Activated CD4-positive, alpha-beta memory T cell treated with anti-CD3 and anti-CD28 coated beads, Interleukin-2, amount 10 ng/mL, durations not matched to agents 7 days and 5 days (primary cell): ENCODE measurements at places on chromosomes 12 and 14. TPM values are rescaled to one million over a fixed set of nuclear protein-coding genes. Genes with fewer than 3 reads are reported as not detected.

Gene RHNO1
- 65.3 TPM for total RNA-seq

Gene B4GALNT1
- total RNA-seq = 1.8 TPM

Gene SLC5A8
- total RNA-seq = not detected

Gene ADAM21
- total RNA-seq = not detected

Gene SYNDIG1L
- not detected for total RNA-seq

Gene ESRRB
- total RNA-seq = 0.10 TPM

Gene CATSPERB
- 2.5 TPM for total RNA-seq

DNA sequence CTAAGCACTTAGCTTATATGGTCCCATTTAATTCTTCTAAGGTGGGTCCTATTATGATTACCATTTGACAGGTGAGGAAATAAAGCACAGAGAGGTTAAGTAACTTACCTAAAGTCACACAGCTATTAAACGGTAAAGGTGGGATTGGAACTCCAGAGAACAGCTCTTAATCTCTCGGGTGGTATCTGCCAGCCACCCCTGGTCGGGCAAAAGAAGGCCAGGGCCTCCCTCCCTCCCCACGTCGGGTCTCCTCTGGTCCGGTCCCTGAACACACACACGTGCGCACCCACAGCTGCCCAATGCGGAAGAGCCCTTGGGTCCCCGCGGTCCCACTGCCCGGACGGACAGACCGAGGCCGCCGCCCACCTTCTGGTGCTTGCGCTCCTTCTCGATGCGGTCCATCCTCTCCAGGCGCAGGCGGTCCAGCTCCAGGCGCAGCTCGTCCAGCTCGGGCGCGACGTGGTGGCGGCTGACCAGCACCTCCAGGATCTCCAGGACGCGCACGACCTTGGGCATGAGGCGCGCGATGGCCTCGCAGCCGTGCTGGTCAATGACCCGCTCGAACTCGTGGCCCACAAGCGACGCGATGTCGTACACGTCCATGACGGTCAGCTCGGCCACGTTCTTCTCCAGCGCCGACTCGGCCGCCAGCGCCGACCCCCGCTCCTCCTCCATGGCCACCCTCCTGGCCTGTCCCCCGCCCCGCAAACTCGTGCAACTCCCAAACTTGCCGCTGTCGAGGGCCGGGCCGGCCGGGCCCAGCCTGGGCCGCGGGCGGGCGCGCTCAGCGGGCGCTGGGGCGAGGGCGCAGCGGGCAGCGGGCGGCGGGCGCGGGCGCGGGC, 490 bp downstream of the RILPL1 start:
- DNase-seq = peak; percentile 21

DNA sequence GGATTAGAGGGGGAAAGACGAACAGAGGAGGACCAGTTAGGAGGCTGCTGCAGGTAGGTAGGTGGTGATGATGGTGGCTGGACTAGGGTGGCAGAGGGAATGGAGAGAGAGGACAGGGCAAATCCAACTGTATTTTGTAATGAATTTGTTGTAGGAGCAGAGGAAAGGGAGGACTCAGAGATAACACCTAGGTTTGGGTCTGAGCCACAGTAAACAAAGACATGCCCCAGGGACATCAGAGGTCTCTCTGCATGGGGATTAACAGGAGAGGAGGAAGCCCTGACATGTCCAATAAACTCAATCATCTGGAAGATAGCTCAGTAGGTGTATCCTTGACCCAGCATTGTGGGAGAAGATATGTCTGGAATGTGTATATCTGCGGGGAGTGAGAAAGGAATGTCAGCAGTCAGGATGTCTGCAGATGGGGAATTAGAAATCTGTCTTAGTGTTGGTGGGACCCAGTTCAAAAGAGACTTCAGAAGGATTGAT, 4.7 kb upstream of the SLC48A1 start:
- no peak for DNase-seq

- no peak for DNase-seq
Observed at GRCh38 chr12:65638324-65638723, 186.0 kb upstream of the HMGA2 start.

DNA sequence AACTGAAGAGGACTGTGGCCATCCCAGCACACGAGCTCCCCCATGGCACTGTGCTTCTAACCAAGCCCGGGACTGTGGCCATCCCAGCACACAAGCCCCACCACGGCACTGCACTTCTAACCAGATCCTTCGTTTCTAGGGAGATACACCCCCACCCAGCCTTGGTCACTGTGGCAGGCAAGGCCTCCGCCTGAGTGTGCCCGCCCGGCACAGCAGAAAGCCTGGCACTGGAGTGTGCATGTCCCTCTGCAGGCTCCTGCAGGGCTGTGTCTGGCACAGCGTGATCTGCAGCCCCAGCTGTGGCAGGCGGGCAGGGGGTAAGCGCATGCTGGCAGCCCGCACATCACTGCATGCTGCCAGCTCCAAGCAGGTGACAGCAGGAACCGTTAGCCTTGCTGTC, 49.8 kb downstream of the CCDC85C start:
- DNase-seq = no peak

DNA sequence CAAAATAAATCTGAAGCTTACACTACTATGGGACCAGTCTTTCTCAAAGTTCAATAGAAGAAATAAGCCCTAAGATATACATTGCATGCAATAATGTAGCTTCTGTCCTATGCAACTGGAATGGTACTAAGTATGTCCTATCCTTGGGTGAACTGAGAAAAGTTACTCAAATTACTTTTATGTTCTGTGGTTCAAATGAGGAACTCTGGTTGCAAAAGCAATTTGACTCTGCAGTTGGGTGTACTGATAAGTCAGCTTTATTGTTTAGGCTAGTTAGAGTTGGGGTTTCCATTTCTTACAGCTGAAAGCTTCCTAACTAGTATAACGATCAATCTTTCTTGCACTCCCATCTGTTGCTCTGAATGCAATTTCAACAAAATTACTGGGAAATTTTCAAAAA, 29.2 kb downstream of the GPR135 start:
- no peak for DNase-seq

DNA sequence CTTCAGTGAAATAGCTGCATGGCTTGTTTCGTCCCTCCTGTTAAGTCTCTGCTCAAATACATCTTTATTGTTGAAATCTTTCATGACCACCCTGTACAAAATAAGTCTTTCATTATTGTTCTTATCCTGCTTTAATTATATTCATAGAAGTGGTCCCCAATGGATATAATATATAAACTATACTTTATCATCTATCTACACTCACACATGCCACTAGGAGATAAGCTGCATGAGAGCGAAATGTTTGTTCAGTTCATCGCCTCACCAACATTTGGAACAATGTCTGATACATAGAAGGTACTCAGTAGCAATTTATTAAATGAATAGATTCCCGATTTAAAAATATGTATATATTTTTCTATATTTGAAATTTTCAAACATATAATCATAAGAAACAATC, 254.0 kb upstream of the ATXN7L3B start:
- DNase-seq = no peak

GRCh38 chr14:95395098-95395737, 75.5 kb upstream of the CLMN start:
- DNase-seq = no peak

GRCh38 chr12:38350342-38351174, 34.0 kb downstream of the ALG10B start:
- DNase-seq = no peak

DNA sequence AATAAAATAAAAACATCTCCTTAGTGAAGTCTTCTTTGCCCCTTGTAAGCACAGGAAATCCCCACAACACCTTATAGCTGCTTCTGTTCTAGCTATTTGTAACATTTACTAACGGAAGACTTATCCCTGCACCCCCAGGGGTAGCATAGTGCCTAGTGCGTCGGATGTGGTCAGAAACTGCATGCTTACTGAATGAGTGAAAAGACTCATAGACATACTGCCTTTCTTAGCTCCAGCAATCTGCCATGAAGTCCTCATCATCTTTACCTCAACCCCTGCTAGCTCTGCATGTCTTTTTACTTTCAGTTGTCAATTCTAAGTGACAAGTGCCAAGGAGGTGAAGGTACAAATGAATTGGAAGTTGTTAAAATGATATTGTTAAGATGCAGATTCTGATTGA, 12.9 kb downstream of the RIOX1 start:
- DNase-seq = no peak
